ENCODE measurements at places on chromosomes 13 and 19. TPM values are rescaled to one million over a fixed set of nuclear protein-coding genes. Genes with fewer than 3 reads are reported as not detected.

DNA sequence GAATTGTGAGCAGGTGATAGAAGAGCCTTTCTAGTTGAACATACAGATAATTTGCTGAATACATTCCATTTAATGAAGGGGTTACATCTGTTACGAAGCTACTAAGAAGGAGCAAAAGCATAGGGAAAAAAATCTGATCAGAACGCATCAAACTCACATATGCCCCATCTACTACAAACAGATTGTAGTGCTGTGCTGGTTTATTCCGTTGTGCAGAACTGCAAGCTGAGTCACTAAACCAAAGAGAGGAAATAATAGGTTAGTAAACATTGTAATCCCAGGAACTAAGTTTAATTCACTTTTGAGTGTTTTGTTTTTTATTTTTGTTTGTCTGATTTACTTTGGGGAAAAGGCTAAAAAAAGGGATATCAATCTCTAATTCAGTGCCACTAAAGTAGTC is 136.3 kb downstream of the CDK8 start:
- no peaks in the 10 kb centered on the region for H3K27me3 ChIP-seq
- no peak overlapping the region for H3K4me3 ChIP-seq
- peaks cover 27% of the 10 kb centered on the region for H3K36me3 ChIP-seq
- H3K27ac ChIP-seq = no peak overlapping the region

DNA sequence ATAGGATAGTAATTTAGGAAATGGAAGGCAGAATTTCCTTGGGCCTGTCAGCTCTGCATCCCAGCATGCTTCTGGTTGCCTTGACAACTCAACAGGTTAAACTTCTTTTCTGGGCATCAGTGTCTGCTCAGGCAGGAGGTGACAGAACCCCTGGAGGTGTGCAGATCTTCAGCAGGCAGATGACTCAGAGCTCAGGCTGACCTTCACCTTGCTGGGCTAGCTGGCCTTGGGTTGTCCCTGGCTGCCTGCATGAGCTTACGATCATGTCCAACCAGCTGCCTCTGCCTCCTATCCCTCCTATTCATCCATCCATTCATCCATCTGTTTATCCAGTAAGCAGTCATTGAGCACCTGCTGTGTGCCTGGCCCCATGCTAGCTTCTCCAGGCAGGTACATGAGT is 81.2 kb upstream of the KCTD15 start:
- no peaks in the 10 kb centered on the region for H3K36me3 ChIP-seq
- no peaks in the 10 kb centered on the region for H3K4me1 ChIP-seq
- H3K27me3 ChIP-seq = peaks cover 49% of the 10 kb centered on the region
- H3K4me3 ChIP-seq = no peak overlapping the region
- no peak overlapping the region for H3K27ac ChIP-seq
- no peak for DNase-seq

DNA sequence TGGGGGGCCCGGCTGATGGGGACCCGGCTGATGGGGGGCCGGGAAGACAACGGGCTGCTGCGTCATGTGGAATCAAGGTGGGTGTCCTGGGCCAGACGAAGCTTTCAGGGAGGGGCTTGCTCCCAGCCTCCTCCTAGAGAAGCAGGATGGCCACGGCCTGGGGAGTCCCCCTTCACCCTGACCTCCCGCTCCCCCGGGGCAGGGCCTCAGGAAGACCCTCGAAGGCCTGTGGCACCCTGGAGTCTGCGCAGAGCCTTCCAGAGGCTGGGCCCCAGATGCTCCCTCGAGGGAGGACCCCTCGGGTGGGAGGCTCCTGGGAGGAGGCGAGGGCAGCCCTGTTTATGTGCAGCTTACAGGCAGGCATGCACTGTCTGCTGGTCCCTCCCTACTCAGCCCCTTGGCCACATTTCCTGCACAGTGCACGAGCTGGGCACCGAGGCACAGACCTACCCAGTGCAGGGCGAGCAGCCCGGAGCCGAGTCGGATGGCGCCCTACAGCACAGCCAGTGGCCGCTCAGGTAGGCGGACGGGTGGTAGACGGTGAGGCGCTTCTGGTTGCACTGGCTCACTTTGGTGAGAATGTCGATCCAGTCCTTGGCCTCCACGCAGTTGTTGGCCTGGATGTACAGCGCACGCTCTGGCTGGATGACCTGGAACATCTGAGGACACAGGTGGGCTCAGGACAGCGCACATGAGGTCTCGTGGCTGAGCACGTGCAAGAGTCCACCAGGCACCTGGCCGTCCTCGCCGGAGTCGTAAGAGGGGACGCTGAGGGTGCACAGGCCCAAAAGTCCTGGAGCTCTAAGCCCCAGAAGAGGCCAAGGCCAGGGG is 22.4 kb upstream of the C13orf46 start:
- no peak overlapping the region for H3K4me3 ChIP-seq
- no peak for DNase-seq
- H3K27me3 ChIP-seq = no peaks in the 10 kb centered on the region
- H3K36me3 ChIP-seq = peaks cover 87% of the 10 kb centered on the region
- H3K4me1 ChIP-seq = no peaks in the 10 kb centered on the region
- no peak overlapping the region for H3K27ac ChIP-seq

Gene NEK3
- total RNA-seq = 4.2 TPM

Gene DAND5
- not detected for total RNA-seq

Gene PCDH20
- total RNA-seq = not detected

DNA sequence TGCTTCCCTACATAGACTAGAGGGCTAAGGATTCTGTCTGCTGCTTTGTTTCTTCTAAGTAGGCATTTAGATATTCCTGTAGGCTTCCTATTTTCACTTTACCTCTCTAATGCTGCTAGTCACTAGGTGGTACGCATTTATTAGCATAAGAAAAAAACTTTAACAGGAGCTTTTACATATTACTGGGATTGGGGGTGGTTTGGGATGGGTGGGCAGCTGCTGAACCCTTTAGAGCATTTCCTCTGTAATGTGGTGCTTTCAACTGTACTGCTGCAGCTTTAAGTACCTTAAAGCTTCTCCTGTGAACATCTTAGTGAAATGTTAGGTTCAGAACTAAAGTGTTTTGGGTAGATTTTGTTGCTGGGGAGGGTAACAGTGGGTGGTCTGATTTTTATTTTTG is 92.6 kb downstream of the ZNF486 start:
- no peaks in the 10 kb centered on the region for H3K27me3 ChIP-seq
- H3K36me3 ChIP-seq = no peaks in the 10 kb centered on the region
- no peak overlapping the region for H3K4me3 ChIP-seq
- no peak for DNase-seq
- no peak overlapping the region for H3K27ac ChIP-seq

Gene FGF22
- total RNA-seq = 0.35 TPM

Gene PTGIR
- total RNA-seq = 4.2 TPM

Gene CEACAM16
- not detected for total RNA-seq

Gene PSG6
- not detected for total RNA-seq

- no peaks in the 10 kb centered on the region for H3K27me3 ChIP-seq
- H3K4me1 ChIP-seq = no peaks in the 10 kb centered on the region
- DNase-seq = no peak
- no peaks in the 10 kb centered on the region for H3K36me3 ChIP-seq
- no peak overlapping the region for H3K27ac ChIP-seq
Measured at GRCh38 chr19:30781519-30781918, 409.3 kb downstream of the ZNF536 start.

GRCh38 chr19:7788933-7789323 is 25.9 kb downstream of the CLEC4M start:
- DNase-seq = no peak
- no peak overlapping the region for H3K27ac ChIP-seq
- no peaks in the 10 kb centered on the region for H3K36me3 ChIP-seq
- H3K4me3 ChIP-seq = peak overlapping the region; percentile 25
- H3K27me3 ChIP-seq = peaks cover 7% of the 10 kb centered on the region
- peaks cover 2% of the 10 kb centered on the region for H3K4me1 ChIP-seq

- peak; percentile 64 for DNase-seq
- H3K27ac ChIP-seq = peak within 1 kb of the TSS; percentile 65
- H3K4me3 ChIP-seq = peak within 1 kb of the TSS; percentile 96
- H3K27me3 ChIP-seq = no peaks in the 10 kb centered on the region
Measured at GRCh38 chr19:12801466-12802266, at the start of the genes PRDX2 and THSD8. Gene PRDX2 (minus strand): TSS chr19:12801800. CDS start chr19:12801261, 539 bp downstream. Gene THSD8 (plus strand): TSS chr19:12802069. CDS start chr19:12802072, 3 bp downstream.

- no peak for DNase-seq
- peaks cover 40% of the 10 kb centered on the region for H3K4me1 ChIP-seq
- no peaks in the 10 kb centered on the region for H3K36me3 ChIP-seq
- peak overlapping the region; percentile 67 for H3K27ac ChIP-seq
Measured at GRCh38 chr19:47539747-47540311, 25.0 kb upstream of the NAPA start.

Gene ZSCAN4
- total RNA-seq = not detected

Gene CYP2S1
- total RNA-seq = not detected

DNA sequence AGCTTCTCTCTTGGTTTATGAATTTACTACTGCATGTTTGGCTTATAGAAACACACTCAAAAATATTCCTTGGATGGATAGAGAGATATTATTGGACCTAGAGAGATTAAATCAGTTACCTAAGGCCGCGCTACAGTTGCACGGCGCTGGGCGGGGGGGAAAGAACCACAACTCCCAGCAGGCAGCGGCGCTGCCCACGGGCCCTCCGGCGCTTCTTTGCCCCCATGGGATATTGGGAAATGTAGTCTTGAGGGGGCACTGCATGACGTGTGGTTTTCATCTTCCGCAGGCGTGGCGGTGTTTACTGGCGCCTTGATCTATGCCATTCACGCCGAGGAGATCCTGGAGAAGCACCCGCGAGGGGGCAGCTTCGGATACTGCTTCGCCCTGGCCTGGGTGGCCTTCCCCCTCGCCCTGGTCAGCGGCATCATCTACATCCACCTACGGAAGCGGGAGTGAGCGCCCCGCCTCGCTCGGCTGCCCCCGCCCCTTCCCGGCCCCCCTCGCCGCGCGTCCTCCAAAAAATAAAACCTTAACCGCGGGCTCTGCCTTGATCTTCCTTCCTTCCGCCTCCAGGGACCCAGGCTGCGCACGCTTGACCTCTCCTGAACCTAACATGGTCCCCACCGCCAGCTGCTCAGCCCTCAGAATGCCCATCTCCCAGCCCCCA is 4.8 kb downstream of the EMP3 start:
- peak overlapping the region; percentile 71 for H3K27ac ChIP-seq
- H3K4me3 ChIP-seq = peak overlapping the region; percentile 73
- no peaks in the 10 kb centered on the region for H3K36me3 ChIP-seq
- H3K4me1 ChIP-seq = peaks cover 42% of the 10 kb centered on the region

Gene DCT
- total RNA-seq = 0.79 TPM

GRCh38 chr13:21948769-21949474 is 278.0 kb downstream of the FGF9 start:
- no peaks in the 10 kb centered on the region for H3K4me1 ChIP-seq
- no peaks in the 10 kb centered on the region for H3K36me3 ChIP-seq
- no peak overlapping the region for H3K27ac ChIP-seq
- DNase-seq = no peak
- peaks cover 3% of the 10 kb centered on the region for H3K27me3 ChIP-seq

DNA sequence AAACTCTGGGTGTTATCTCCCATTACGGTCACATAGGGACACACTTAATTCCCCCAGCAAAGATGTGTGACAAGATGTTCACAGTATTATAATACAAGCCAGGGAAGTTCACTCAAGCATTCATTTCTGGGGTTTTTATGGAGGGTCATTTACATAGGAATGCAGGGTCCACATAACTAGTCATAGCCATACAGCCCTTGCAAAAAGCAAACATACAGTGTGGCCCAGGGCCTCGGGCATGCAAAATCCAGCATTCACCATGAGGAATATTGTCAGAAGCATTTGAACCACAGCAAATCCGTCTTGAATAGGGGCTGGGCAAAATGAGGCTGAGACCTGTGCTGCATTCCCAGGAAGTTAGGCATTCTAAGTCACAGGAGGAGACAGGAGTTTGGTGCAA is 13.0 kb upstream of the ZNF460 start:
- H3K4me3 ChIP-seq = no peak overlapping the region
- H3K4me1 ChIP-seq = no peaks in the 10 kb centered on the region
- H3K27me3 ChIP-seq = no peaks in the 10 kb centered on the region
- DNase-seq = no peak
- no peak overlapping the region for H3K27ac ChIP-seq

DNA sequence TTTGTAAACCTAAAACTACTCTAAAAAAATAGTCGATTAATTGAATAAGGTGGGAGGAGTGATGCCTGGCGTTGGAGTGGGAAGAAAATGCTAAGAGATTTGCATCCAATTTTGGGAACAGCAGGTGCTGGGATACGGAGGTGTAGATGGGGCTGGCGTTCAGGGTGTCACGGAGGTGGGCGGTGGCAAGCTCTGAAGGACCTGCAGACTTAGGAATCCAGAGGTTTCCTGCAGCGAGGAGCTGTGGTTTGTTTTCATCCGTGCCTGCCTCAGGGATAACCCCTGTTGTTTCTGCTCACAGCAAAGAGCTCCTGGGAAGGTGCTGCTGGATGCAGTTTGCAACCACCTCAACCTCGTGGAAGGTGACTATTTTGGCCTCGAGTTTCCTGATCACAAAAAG is 166.4 kb upstream of the RNF113B start:
- no peaks in the 10 kb centered on the region for H3K36me3 ChIP-seq
- H3K4me1 ChIP-seq = no peaks in the 10 kb centered on the region
- no peak overlapping the region for H3K27ac ChIP-seq
- no peak for DNase-seq
- no peak overlapping the region for H3K4me3 ChIP-seq

DNA sequence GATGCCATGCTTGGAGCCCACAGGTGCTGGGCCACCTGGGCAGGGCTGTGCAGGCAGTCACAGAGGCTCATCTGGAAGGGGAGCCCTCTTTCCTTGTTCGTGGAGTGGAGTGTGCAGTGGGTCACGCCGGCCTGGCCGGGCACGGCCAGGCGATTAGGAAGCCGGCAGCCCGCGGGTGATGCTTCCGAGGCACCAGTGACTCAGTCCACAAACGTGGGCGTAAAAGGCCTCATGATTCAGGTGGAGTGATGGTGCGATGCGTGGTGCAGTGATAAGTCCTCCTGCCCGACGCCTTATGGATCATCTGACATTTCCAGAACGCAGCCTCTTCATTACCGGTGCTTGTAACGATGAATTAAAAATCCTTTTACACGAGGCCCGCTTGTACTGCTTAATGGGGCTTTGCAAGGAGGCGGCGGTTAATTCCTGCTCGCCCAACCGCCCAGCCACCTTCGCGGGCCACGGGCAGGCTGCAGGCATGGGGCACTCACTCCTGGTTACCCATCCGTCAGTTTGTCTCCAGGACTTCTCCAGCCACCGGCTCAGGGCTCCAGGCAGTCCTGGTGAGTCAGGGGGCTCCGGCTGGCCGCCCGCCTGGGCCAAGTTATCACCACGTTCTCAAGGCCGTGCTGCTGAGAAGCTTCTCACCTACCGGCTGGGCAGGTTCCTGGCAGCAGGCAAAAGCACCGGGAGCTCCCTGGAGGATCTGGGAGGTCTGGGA is 172.4 kb downstream of the KDM4B start:
- DNase-seq = no peak
- H3K4me3 ChIP-seq = no peak overlapping the region
- H3K27me3 ChIP-seq = peaks cover 2% of the 10 kb centered on the region
- no peak overlapping the region for H3K27ac ChIP-seq
- H3K4me1 ChIP-seq = peaks cover 13% of the 10 kb centered on the region

- no peaks in the 10 kb centered on the region for H3K4me1 ChIP-seq
- no peak overlapping the region for H3K27ac ChIP-seq
- DNase-seq = no peak
- H3K27me3 ChIP-seq = no peaks in the 10 kb centered on the region
Measured at GRCh38 chr13:64332048-64332447, 2898.1 kb downstream of the PCDH9 start.

Gene DENND1C
- total RNA-seq = 107 TPM
